ENCODE measurements at places on chromosomes 11 and 22.

DNA sequence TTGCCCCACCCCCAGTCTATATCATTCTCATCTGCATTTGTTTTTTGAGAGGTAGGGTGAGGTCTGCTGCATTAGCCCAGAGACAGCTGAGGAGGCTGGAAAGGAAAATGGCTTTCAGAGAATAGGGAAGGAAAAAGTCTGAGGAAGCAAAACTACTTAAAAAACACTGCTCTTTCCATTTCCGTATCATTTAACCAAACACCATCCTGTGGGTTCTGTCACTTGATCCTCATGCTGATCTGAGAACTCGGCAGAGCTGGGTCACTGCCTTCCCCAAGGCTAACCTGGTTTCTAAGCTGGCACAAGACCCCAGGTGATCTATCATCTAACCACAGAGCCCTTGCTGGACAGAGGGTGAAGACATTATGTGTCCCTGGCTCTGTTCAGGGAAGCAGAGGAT is 1.2 kb downstream of the FOLR2 start:
- DNase-seq: no peak

GRCh38 chr22:28909375-28909774 is 26.0 kb downstream of the ZNRF3 start:
- peak; percentile 57 for DNase-seq

DNA sequence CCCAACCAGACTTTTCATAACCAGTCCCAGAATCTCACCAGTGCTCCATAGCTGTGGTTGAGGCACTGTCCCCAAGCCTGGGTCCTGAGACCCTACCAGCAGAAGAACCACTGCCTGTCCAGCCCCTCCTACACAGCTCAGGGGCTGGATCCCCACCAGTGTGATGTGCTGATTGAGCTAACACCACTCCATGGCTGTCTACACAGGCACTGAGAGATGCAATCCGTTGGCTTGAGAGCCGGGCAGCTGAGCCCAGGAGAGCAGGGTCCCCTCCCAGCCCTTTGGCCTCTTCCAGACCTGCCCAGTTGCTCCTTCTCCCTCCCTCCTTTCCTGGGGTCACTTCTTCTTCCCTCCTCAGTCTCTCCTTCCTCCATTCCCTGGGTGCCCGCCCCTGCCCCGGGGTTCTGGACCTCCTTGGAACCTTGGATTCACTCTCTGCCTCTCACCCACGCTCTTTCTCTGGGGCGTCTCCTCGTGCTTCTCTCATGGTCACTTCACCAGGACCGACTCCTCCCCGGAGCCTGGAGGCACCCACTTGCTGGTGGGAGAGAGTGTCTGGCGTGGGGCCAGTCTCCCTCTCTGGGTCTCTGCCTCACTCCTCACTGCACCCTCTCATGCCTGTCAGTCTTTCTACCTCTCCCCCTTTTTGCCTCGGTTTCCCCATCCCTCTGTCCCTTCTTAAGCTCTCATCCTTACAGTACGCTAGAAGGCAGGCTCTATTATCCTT is 706 bp upstream of the SCYL1 start:
- no peak for DNase-seq

DNA sequence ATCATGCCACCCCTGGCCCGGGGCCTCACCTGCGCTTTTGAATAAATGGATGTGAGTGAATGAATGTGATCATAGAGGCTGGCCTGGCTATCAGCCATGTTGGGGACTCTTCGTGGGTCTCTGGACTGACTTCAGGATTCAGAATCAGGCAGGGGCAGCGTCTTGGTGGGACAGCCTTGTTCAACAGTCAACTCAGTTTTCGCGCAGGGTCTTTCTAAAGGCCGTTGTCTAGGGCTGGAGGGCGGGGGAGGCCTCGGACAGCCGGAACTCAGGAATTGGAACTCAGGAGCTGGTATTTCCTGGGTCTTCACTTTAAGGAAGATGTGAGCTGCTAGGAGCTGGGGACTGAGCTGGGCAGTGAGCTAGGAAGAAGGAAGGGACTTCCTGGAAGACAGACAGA is 146.0 kb downstream of the CACNA1I start:
- no peak for DNase-seq

DNA sequence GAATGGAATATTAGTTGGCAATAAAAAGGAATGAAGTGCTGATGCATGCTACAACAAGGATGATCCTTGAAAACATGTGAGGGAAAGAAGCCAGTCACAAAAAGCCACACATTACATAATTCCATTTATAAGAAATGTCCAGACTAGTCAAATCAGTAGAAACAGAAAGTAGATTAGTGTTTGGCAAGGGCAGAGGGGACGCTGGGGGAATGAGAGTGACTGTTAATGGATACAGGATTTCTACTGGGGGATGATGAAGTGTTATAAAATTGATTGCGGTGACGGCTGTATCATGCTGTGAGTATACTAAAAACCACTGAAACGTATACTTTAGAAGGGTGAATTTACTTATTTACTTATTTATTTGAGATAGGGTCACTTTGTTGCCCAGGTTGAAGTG is 57.9 kb downstream of the C11orf58 start:
- no peak for DNase-seq

GRCh38 chr22:22520020-22520656 is at the start of gene ZNF280A:
TSS of gene ZNF280A (minus strand) at chr22:22520270. CDS start at chr22:22515630, 4,640 bp downstream.
- DNase-seq: no peak

GRCh38 chr11:62854013-62854824 is 14.8 kb upstream of the WDR74 start:
- DNase-seq: no peak

- DNase-seq: no peak
These were observed 10.7 kb downstream of the CRY2 start for GRCh38 chr11:45857961-45858474.

- no peak for DNase-seq
These were observed 19.7 kb upstream of the RAG2 start for GRCh38 chr11:36617543-36618362.

GRCh38 chr11:90330632-90331031 is 107.8 kb upstream of the CHORDC1 start:
- DNase-seq: no peak

DNA sequence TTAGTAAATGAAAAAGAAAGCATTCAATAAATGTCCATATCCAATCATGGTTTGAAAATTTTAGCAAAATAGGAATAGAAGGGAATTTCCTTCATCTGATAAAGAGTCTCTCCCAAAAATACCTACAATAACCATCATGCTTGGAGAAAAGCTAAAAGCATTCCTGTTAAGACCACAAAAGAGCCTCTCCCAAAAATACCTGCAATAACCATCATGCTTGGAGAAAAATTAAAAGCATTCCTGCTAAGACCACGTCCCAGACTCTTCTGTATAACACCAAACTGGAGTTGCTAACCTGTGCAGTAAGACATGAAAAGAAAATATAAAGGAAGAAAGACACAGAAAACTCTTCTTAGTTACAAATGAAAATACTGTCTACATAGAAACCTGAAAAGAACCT is 69.4 kb downstream of the LINC01488 start:
- no peak for DNase-seq

DNA sequence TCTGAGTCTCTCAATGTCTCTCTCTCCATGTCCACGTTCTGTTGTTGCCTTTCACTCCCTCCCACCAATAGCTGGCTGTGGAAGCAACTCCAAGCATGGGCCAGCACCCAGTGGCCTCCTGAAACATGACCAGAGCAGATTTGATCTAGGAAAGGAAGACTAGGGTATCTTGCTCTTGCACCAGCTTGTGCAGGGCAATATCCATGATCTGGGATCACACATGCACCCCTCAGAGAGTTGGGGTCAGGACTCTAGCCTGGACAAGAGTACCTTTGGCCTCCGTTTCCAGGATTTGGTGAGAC is 34.5 kb upstream of the RIC3 start:
- no peak for DNase-seq

DNA sequence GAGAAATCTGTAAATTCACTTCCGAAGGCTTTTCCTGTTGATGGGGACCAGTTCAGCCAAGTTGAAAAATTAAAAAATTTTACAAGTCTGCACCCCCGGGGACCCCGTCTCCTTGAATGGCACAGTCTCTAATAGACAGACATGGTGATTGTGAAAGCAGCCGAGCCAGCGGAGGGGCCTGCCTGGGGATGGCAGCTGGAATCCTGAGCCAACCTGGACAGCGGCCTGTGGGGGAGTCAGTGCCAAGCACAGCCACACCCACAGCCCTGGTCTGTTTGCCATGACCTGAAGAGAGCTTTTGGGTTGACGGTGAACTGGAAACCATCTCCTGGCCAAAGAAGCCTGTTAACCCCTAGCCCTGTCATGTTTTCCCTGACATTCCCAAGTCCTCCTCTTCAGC is 64.7 kb downstream of the PARVG start:
- DNase-seq: no peak

DNA sequence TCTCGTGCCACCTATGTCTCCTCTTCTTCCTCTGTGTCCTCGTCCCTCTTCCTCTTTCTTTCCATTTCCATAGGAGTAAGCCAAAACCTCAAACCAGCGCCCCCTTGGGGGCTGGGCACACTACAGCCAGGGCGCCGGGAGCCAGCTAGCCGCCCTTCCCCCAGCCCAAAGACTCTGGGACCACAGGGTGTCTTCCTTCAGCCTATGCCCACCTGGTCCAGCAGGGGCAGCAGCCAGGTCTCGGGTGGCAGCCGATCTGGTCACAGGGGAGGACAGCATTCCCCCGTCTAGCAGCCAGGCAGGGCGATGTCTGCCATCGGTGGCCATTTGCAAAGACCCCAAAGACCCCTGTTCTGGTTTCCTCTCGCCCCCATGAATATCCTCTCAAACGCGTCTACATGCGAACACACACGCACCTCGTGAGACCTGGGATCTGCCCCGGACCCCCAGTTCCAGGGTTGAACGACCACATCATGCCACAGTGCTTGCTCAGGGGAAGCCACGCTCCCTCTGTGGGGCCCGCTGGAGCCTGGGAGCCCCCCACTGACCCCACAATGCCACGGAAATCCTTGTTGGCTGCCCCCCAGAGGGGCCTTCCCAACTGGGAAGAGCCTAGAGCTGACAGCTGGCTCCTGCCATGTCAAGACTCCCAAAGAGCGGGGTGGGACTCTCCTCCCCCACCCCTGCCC is 546.0 kb upstream of the CCDC179 start:
- no peak for DNase-seq

- DNase-seq: no peak
These were observed 1227.2 kb upstream of the TENM4 start for GRCh38 chr11:80668039-80668438.

DNA sequence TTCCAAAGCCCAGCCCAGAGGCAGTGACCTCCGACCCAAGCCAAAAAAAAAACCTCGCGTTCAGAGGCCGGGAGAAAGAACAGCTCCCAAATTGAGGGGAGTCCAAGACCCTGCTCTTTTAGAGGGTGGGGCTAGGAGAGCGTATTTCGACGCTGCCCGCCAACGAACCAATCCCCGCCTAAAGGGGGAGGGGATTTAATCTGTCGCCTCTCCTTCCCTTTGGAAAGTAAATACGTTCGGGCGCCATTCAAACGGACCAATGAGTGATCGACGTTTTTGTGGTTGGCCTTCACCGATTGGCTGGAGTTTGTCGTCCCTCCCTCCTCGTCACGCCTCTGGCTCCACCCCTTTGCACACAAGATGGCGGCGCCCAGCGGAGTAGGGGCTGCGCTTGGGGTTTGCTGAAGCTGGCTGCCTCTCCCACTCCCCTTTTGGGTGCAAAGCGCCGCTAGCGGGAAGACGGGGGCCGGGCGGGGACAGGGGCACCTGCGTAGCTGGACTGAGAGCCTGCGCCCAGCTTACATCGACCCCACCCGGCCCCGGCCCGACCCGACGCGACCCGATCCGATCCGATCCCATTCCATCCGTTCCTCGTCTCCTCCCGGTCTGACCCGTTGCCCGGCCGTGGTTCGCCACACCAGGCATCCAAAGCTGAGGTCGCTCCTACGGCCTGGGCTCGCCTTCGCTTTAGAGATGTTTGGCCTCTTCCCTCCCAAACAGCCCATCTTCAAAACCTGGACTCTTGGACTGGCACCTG is at the start of gene RNF26:
Gene RNF26 (plus strand): TSS at position 354 of the 757 bp plus-strand sequence. CDS start 596 bp downstream, outside the sequence.
- peak; percentile 86 for DNase-seq

- no peak for DNase-seq
These were observed 30.2 kb downstream of the MRTFA start for GRCh38 chr22:40606306-40606705.

- DNase-seq: peak; percentile 57
These were observed 65.2 kb upstream of the LMO1 start for GRCh38 chr11:8328848-8329330.

GRCh38 chr11:47152126-47152952 is 24.3 kb downstream of the ARFGAP2 start:
- DNase-seq: no peak

DNA sequence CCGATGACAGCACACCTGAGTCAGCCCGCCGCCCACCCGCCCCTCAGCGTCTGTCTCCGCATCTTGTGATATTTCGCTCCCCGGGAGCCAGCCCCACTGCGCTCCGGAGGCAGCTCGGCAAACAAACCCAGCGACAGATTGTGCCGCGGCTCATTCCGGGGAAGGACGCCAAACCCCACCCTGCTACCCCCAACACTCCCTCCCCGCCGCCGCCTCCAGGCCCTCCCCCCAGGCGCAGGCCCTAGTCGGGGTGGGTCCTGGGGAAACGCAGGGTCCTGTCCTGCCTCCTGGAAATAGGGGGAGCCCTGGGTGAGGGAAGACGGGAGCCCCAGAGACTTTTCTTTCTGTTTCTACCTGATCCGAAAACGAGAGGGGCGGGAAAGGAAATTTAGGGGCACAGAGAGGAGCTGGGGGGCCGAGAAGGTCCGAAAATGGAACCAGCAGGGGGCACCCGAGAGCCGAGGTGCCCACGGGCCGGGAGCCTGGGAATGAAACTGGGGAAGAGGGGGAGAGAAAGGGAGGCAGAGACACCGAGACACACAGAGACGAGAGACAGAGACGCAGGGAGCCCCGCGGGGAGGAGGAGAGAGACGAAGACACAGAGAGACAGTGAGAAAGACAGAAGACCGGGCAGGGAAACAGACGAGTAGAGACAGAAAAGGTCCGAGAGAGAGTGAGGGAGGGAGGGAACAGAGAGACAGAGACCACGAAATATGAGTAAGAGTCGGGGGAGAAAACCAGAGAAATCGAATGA is 1.7 kb upstream of the RTN4RL2 start:
- DNase-seq: no peak

GRCh38 chr22:48890693-48891554 is 936.7 kb downstream of the BRD1 start:
- DNase-seq: no peak

DNA sequence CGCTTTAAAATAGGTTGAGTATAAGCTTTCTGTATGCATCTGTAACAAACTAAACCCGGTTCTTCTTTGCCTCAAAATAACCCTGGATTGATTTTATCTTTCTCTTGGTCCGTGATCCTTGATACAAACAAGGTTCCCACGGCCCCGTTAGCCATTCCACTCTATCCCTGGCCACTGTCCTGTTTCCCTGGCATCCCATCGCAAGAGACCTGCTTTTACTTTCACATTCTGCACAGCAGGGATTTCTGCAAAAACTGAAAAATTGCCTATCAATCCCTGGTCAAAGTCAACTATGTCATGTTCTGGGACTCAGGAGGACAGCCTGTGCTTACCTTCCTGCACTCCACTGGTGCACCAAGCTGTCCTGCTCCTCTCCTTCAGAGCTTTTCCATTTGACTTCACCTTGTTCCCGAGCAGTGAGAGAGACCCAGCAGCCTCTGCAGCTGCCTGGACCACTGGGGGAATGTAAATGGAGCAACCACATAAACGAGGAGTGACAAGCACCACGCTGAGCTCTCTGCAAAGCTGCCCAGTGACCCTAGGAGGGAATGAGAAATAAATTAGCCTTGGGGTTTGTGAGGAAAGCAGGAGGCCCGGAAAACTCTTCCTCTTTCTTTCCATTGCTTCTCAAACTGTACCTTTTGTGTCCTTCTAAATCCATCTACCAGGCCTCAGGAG is 175.9 kb downstream of the NTM start:
- no peak for DNase-seq
